ENCODE measurements at places on chromosomes 7 and 10.
A peak's percentile ranks its signal among the peaks of the same experiment; 100 is the strongest.

DNA sequence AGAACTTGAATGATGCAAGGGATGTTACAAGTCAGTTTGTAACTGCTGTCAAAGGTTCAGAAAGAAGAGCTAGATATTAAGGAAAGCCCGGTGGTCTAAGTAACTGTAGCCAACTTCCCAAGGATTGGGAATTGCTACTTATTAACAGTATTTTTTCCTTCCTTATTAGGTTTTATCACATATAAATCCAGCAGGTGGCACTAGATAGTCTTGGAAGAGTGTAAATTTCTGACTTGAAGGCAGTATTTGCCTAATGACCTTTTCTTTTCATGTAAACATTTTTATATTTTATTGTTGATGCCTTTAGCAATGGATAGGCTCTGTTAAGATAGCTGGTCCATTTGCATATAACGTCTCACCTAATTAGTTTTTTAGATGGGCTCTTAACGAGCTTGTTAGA lies 51.2 kb downstream of the ANLN start:
- DNase-seq: peak; percentile 17

GRCh38 chr7:68334636-68335272 lies 1263.5 kb upstream of the AUTS2 start:
- no peak for DNase-seq

DNA sequence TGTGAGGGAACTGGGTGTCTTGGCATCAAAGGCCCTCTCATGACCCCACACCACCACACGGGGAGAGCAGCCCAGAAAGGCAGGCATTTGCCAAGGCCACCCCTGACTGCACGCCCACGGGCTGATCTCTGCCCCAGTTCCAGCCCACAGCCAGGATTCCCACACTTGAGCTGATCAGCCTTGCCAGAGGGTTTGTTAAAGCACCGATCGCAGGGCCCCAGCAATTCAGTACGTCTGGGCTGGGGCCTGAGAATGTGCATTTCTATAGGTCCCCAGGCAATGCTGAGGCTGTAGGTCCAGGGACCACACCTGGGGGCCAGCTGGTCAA lies 103.9 kb downstream of the TNS3 start:
- no peak for DNase-seq

DNA sequence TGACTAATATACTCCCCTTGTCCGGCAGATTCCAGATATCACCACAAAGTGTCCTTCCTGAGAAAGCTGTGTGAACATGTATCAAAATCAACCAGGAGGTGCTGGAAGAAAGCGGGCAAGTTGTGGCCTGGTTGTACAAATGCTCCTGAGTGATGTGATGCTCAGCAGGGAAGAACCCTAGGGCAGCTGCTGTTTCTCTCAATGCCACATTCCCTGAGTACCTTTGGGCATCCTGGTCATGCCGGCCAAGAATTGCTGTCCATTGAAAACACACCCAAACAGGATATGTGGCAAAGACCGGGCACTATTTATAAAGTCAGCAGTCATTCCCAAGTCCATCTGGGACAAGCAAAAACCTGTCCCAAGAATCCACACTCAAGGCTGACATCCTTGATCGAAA lies 7.8 kb upstream of the ADCY1 start:
- no peak for DNase-seq

- DNase-seq: no peak
Observed at GRCh38 chr10:63822496-63822895, 301.3 kb downstream of the REEP3 start.

- no peak for DNase-seq
Observed at GRCh38 chr10:126670056-126670894, at the start of gene C10orf90. C10orf90 (minus strand) TSS chr10:126670693; CDS start chr10:126670480, 213 bp downstream.

- DNase-seq: no peak
Observed at GRCh38 chr7:13910805-13911551, 78.5 kb downstream of the ETV1 start.
